ENCODE measurements at places on chromosomes 2 and 18. TPM values are rescaled to one million over a fixed set of nuclear protein-coding genes. Genes with fewer than 3 reads are reported as not detected.
A peak's percentile ranks its signal among the peaks of the same experiment; 100 is the strongest.

MC4R gene
- total RNA-seq: not detected

POTEJ gene
- not detected for total RNA-seq

CAPN14 gene
- total RNA-seq: 0.49 TPM

TMEM200C gene
- not detected for total RNA-seq

ARHGEF33 gene
- 0.10 TPM for total RNA-seq

ADRA2B gene
- 0.30 TPM for total RNA-seq

SP140 gene
- 42.7 TPM for total RNA-seq

ABCG8 gene
- total RNA-seq: not detected

LYG1 gene
- total RNA-seq: 0.30 TPM

OSBPL6 gene
- total RNA-seq: 3.7 TPM

GLB1L gene
- 1.6 TPM for total RNA-seq

WDR12 gene
- 174 TPM for total RNA-seq

EPB41L3 gene
- 0.80 TPM for total RNA-seq

IL1RL2 gene
- 0.25 TPM for total RNA-seq

PAIP2B gene
- total RNA-seq: 2.4 TPM

CYS1 gene
- total RNA-seq: not detected

- DNase-seq: no peak
Observed at GRCh38 chr18:10050956-10051355, 137.1 kb downstream of the VAPA start.

DNA sequence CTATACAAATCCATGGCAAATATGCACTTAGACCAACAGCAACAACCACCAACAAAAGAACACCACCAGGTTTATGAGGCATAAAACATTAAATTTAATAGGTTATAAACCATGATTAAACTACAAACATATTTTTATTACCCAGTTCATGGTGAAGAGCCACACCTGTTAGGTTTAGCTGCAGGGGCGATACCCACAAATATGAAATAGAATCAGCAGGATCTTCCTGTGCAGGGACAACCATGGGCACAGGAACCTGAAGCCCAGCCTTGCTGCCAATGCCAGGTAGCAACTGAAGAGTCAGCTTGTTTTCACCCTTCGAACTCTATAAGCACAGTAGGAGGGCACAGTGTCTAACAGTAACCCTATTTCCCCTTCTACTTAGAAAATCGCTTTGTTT is 675.0 kb downstream of the SATB2 start:
- no peak for DNase-seq

DNA sequence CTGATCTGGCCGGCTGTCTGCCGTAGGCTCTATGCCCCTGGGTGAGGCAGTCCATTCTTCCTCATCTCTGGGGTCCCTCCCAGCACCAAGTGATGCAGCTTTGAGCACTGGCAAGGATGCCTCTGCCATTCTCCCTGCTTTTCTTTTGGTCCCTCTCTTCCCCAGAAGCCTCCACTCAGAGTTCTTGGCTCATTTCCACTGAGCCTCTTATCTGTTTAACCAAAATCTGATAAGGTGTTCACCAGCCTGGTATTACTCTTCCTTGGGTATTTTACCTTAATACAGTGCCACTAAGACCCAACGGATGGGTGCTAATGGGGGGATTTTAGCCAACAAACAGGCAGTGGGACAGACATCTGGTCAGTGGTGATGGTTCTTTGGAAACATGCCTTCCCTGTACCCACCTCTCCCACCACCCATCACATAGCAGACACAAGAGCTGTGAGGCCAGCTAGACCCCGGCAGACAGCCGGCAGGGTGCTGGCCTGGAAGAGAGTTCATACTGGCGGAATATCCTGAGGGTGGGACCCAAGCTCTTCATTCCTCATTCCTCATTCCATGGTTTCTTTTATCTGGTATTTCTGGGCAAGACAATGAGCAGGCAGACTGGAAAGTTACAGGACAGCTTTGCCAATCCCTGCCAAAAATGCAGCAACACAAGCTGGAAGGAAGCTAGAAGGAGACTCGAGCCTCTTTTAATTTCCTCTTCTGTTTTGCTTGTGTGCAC is 34.6 kb downstream of the ZBTB7C start:
- DNase-seq: no peak

- no peak for DNase-seq
Observed at GRCh38 chr18:36499938-36500337, 202.4 kb downstream of the FHOD3 start.

GRCh38 chr2:196607073-196607472 is 32.4 kb upstream of the CCDC150 start:
- no peak for DNase-seq

DNA sequence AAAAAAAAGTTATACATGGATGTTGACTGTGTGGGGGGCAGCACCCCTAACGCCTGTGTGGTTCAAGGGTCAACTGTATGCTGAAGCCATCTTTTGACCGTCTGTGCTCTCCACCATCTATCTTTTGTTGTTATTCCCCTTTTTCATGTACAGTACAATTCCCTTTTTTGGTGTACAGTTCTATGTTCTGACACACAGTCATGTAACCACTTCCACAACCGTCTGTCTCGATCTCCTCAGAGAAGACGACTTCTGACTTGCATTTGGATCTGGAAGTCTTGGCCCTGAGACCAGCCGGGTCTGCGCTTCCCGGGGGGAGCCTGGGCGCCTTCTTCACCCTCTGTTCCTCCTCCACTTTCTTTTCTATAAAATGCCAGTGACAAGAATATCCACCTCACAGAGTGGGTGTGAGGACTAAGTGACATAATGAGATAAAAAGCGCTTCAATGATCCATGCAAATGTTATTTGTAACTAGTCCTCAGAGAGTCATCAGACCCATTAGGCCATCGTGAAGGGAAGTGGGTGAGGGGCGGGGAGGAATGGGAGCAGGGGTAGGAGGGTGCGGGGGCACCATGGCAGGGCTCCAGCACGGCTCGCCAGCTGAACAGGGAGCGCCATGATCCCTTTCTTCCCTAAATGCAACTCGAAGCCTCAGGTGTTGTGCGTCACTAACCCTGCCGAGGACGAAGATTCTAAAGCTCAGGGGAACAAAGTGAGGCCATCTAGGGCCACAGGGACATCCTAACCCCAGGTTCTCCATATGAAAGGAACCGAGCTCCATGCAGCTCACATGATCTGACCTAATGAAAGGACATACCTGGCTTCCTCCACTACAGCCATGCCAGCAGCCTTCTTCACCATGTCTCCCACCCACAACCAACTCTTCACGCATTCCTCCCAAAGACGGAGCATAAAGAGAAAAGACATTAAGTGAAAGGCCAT is 16.6 kb downstream of the ADCY3 start:
- DNase-seq: no peak

GRCh38 chr2:121596221-121597080 is 52.8 kb downstream of the CLASP1 start:
- peak; percentile 41 for DNase-seq

DNA sequence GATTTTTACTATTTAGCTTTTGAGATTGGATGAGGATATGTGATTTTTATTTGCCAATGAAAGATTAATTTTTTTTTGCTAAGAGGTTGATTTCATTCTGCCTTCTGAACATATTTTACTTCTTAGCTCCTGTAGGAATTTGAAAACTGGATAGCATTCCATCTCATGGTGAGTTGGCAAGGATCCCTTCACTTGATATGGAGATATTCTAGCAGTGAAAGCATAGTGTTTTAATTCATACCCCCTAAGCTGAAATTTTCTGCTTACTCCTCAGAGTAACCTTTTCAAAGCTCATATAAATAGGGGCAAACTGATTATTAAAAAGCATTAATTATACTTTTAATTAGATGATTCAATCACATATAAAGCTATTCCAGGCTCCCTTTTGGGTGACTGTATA is 61.0 kb upstream of the KCNJ3 start:
- no peak for DNase-seq

- DNase-seq: no peak
Observed at GRCh38 chr2:152499896-152500735, 165.1 kb downstream of the FMNL2 start.

DNA sequence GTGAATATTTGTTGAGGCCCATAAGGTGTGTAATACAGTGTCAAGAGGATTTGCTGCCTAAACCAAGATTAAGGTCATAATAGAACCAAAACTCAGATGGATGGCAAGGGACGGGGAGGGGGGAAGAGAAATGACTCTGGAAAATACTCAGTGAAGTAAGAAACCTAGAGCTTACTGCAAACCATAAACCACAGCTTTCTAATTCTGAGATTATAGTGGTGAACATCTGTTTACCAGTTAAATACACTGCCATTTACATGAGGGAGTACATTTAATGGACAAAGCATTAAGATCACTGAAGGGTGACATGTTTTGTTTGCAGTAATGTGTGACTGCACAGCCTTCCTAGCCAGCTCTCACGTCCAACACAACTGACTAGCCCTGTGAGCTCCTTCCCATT is 19.8 kb downstream of the EVX2 start:
- no peak for DNase-seq

GRCh38 chr2:65055422-65056214 is 598 bp upstream of the CEP68 start:
- peak; percentile 69 for DNase-seq

DNA sequence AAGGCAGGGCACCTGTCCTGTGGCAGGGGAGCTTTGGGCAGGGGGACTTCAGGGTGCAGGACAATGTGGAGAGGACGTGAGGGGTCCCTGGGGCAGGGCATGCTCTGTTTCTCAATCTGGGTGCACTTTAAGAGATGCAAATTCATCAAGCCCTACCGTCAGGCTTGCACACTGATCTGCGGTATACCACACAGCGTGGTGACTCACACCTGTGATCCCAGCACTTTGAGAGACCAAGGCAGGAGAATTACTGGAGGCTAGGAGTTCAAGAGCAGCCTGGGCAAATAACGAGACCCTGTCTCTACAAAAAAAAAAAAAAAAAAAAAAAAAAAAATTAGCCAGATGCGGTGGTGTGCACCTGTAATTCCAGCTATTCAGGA is 10.2 kb upstream of the GPC1 start:
- no peak for DNase-seq

GRCh38 chr18:50279752-50280151 is 1.6 kb downstream of the MBD1 start:
- no peak for DNase-seq

GRCh38 chr2:8849327-8849726 is 11.9 kb upstream of the KIDINS220 start:
- no peak for DNase-seq

GRCh38 chr2:3399381-3399780 is 19.9 kb downstream of the TRAPPC12 start:
- no peak for DNase-seq

DNA sequence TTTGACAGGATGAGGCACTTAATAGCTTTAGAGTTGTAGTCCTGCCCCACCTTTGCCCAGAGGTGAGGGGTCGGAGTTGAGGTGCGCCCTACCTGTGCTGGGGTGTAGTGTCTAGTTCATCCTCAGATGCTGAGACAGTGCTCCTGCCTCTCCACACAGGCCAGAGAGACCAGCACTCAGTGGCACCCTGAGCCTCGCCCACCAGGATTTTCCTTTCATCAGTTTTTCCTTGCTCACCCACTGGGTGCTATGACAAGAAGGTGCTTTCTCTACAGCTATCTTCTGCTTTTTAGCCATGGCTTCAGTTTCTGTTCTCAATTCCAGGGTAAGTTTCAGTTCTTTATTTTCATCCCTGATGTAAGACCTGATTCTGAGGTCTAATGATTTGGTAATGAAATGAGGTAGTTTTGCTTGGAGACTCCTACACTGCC is 16.8 kb upstream of the TMEM131 start:
- DNase-seq: peak; percentile 73

- DNase-seq: no peak
Observed at GRCh38 chr2:175293776-175294175, 112.3 kb upstream of the ATP5MC3 start.

DNA sequence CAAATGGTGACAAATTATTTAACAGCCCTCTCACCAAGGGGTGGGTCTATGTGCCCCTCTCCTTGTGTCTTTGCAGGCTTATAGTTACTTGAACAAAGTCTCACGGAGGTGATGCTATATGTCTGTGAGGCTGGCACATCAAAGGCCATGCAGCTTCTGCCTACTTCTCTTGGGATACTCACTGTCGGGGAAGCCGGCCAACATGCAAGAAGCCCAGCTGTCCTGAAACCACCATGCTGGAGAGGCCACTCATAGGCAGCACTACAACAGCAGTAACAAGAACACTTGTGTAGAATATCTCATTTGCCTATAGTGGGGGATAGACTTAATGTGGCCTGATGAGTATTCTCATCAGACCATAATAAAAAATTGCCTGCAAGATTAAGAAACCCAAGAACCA is 233.7 kb upstream of the NCKAP5 start:
- DNase-seq: no peak

- DNase-seq: no peak
Observed at GRCh38 chr18:39801848-39802247, 2153.2 kb upstream of the PIK3C3 start.

DNA sequence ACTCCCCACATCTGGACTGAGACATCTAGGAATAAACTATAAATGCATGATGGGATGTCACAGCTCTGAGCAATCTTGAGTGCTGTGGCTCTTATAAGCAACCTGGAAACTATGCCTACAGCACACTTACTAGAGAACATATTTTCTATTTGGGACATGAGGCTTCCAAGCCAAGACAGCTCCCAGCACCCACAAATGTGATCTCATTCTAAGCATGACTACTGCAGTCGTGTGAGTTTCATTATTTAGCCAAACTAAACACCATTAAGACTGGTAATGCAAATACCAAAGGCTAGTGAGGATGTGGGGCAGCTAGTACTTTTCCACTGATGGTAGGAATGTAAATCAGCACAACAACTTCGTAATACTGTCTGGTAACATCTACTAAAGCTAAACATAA is 72.5 kb downstream of the RTTN start:
- no peak for DNase-seq

- peak; percentile 66 for DNase-seq
Observed at GRCh38 chr2:172084645-172085459, 455 bp upstream of the DLX1 start.

- no peak for DNase-seq
Observed at GRCh38 chr2:211391189-211391567, 834.8 kb downstream of the CPS1 start.

GRCh38 chr2:85806358-85807118 is 52.7 kb downstream of the ATOH8 start:
- no peak for DNase-seq

DNA sequence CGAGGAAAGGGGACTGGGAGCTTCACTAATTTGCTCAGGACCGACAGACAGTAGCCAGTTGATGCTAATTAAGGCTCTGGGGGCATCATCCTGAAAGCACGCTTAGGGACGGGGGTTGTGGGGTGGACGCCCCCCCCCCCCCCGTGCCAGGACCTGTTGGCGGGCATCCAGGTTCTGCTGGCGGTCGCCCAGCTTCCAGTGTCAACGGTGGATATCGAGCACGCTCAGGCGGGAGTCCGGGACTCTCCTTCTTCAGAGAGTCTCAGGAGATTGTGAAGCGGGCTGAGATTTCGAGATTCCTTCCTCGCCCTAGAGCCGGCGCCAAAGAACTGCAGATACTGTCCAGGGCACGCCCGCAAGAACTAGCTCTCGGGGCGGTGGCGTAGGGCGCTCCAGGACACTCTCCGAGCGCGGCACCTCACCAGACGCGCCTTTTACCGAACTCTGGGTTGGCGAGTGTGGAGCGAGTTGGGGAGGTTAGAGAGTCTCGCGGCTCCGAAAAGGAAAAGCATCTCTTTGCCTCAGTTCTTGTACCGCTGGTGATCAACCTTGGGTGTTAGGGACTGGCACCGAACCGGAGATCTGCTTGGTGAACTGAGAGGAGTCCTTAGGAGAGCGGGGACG is 5.6 kb downstream of the RAX start:
- DNase-seq: no peak

GRCh38 chr2:38122344-38122743 is 46.4 kb upstream of the CYP1B1 start:
- no peak for DNase-seq

All from activated naive CD8-positive, alpha-beta T cell treated with anti-CD3 and anti-CD28 coated beads for 36 hours (primary cell).